A375 (cell line): ENCODE measurements at places on chromosomes 2 and 18. TPM values are rescaled to one million over a fixed set of nuclear protein-coding genes. Genes with fewer than 3 reads are reported as not detected.

The PAX8 gene
- 1.5 and 1.6 TPM in 2 replicates for total RNA-seq

The ZSWIM2 gene
- total RNA-seq = not detected in 2 replicates

The MEP1B gene
- not detected in 2 replicates for total RNA-seq

The CD8B gene
- not detected in 2 replicates for total RNA-seq

The RAD51AP2 gene
- 0.08 and 0.11 TPM in 2 replicates for total RNA-seq

The BIRC6 gene
- total RNA-seq = 66.6 and 83.6 TPM in 2 replicates
